Thymus (tissue), 14 donors: ENCODE measurements at places on chromosomes 1 and 21. TPM values are rescaled to one million over a fixed set of nuclear protein-coding genes. Genes with fewer than 3 reads are reported as not detected.

DNA sequence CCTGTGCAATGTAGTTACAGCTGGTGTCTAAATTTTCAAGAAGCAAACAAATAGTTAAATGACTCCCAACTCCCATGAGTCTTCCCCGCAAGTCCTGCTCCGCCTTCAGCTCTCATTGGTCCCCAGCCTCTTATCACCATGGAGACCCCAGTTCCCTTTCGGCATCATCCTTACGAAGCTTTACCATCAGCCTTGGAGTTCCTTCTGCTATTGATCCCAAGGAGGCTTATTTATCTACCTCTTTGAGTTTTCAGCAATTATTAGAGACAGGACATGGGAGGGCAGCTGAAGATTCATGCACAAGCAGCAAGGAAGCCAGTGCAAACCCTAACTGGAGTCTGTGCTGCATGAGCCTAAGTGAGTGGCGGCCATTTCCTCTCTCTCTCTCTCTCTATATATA is 12.3 kb downstream of the KCNA2 start:
- DNase-seq, result no peak

SORT1 gene
- total RNA-seq, result 3.6 TPM

- DNase-seq, result no peak
Measured at GRCh38 chr1:193437785-193438184, 251.4 kb upstream of the B3GALT2 start.

GRCh38 chr1:151692226-151692625 is 24.4 kb downstream of the CELF3 start:
- DNase-seq, result no peak

GRCh38 chr1:163085041-163085903 is 16.1 kb downstream of the RGS4 start:
- DNase-seq, result no peak

DNA sequence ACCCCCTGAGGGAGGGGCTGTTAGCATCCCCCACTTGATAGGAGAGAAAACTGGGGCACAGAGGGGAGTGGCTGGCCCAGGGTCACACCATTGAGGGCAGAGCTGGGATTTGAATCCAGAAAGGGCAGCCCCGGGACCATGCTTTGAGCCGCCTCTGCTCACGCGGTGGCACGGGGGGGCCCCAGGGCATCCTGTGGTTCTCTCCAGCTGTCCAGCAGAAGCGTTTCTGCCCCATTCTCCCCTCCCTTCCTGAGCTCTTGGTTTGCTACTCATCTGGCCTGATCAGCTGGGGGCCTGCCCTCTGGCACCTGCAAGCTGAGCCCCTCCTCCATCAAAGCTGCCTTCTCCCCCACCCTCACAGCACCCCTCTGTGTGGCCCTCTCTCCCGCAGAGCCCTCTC is 37.5 kb downstream of the FBXO2 start:
- no peak for DNase-seq

GRCh38 chr1:214044438-214045214 is 56.9 kb downstream of the PROX1 start:
- DNase-seq, result no peak

SYT14 gene
- total RNA-seq, result 0.05 TPM

LCE2B gene
- 0.09 TPM for total RNA-seq

- no peak for DNase-seq
Measured at GRCh38 chr1:41830726-41831125, 88.0 kb downstream of the HIVEP3 start.

- DNase-seq, result no peak
Measured at GRCh38 chr1:42152907-42153600, at the start of gene GUCA2B. Gene GUCA2B, plus strand, starts transcription at chr1:42153410. Its CDS starts 41 bp downstream, at chr1:42153451.

- no peak for DNase-seq
Measured at GRCh38 chr1:38210021-38210894, 163.7 kb upstream of the POU3F1 start.

DNA sequence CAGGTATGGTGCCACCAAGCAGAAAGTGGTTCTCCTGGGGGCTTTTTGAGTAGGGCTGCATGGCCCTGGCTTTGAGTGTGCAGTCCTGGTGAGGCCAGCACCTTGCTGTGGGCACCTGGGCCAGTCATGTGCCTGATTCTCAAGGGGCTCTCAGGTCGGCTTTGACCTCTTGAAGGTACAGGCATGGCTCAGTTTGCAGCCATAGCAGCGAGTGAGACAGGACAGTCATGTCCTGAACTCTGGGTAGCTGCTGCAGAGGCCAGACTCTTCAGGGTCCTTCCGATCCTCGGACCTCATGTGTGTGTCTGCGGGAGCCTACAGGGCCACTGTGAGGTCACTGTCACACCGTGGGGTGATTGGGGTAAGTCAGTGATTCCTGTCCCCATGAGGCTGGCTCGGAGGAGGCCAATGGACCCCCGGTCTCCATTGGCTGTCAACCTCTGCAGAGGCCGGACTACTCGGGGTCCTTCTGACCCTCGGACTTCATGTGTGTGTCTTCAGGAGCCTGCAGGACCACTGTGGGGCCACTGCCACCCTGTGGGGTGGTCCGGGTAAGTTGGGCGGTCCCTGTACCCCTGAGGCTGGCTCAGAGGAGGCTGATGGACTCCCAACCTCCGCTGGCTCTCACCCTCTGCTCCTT is 95.2 kb upstream of the C1orf174 start:
- DNase-seq, result no peak

KCND3 gene
- total RNA-seq, result 0.33 TPM

- no peak for DNase-seq
Measured at GRCh38 chr1:69511426-69512192, 56.1 kb upstream of the LRRC7 start.

DNA sequence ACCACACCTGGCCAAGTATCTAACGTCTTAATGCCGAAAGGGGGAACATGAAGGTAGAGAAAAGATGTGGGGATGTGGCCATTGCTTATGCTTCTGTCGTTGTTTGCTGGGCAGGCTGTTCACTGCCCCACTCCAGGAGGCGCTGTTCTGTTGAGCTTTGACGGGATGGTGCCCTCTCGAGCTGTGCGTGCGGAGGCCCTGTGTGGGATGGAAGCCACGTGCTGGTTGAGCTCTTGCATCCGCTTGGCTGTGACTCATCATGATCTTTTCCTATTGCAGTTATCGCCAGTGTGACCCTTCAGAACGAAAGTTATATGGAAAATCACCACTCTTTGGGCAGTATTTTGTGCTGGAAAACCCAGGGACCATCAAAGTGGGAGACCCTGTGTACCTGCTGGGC is 26.3 kb downstream of the MTARC1 start:
- no peak for DNase-seq

DNA sequence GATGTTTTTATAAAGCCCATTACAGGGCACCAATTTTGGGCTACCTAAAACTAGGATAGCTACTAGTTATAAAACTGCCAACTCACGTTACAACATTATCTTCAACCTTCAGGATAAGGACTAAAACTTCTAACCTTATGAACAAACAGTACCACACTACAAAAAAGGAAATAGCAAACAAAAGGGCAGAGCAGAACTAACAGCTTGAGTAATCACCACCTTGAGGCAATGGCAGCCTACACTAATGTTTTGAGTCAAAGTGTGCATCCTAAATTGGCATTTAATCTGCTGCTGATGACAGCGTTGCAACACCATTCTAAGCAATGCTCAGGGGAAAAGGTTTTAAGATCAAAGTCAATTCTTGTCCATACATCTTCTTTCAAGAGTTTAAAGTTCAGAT is 27.2 kb downstream of the PTP4A2 start:
- DNase-seq, result no peak

DNA sequence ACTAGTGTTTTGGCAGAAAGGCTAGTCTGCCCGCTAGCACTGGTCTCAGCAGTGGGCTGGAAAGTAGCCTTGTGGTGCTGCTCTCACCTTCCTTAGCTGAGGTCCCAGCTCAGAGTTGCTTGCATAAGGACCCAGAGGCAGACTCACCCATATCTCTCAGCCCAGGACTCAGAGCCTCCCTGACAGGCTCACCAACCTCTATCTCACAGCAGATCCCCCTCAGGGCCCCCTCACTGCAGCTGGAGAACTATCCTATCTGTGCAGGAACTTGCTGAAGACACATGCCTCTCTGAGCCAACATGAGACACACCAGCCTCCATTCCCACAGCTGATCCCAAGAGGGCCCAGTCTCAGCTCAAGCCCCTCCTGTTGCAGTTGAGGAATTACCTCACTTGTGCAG is 82.6 kb downstream of the IARS2 start:
- no peak for DNase-seq

PLPPR4 gene
- total RNA-seq, result 0.42 TPM

- DNase-seq, result no peak
Measured at GRCh38 chr1:53821380-53821779, 16.7 kb downstream of the NDC1 start.

- no peak for DNase-seq
Measured at GRCh38 chr1:25529518-25530185, 13.8 kb upstream of the LDLRAP1 start.

- no peak for DNase-seq
Measured at GRCh38 chr1:7943251-7943650, 2.6 kb upstream of the TNFRSF9 start.

DNA sequence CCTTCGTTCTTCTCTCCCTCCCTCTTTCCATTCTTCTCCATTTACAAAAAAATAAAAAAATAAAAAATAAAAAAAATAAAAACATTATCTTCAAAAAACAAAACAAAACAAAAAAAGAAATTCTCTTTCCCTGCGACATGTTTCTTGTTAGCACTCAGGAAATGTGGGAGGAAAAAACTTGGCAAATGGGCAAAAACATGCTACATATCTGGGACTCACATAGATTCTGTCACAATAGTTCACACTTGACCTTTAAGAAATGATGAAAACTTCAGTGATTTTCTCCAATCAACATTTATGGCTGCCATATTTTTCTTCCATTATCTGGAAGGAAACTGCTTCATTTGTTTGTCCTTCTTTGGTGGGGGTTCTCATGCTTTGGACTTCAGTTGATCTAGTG is 109.3 kb downstream of the PRKAB2 start:
- DNase-seq, result no peak

DNA sequence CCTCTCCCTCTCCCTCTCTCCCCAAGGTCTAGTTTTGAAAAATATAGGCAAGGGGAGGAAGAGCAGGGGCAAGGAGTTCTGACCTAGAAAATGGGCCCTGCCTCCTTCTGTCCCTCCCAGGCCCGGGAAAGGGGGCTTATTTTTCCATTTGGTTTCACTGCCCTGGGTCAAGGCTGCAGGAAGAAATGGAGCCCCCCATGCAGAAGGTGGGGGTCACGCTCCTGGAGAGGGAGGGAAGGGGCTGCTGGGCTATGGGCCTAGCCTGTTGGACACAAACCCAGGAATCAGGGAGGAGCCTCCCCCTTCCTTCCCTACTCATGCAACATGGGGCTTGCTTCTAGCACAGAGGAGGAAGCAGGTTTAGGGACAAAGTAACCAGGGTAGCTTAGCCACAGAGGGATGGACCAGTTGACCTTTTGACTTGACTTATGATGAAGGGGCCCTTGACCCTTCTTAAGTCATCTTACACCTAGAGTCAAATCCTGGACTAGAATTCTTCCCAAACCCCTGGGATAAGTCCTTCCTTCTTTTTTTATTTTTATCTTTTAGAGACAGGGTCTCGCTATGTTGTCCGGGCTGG is 70.4 kb upstream of the SSBP3 start:
- no peak for DNase-seq

ALX3 gene
- 0.14 TPM for total RNA-seq

TNFRSF4 gene
- total RNA-seq, result 12.7 TPM

SPATA46 gene
- total RNA-seq, result not detected

DNA sequence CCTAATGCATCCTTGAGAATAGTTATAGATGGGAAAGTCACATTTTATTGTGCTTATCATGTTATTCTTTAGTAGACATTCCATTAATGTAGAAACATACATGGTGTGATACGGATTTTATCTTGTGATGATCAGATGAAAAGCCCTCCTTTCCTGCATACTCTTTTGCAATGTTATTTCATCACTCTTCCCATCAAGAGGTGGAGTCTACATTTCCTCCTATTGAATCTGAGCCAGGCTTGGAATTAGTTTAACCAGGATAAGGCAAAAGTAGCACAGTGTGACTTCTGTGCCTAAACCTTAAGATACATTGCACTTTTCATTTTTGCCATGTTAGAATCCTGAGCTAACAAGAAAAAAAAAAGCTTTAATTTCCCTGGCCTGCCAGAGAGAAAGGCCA is 393.7 kb upstream of the ST6GALNAC5 start:
- DNase-seq, result no peak

MPC2 gene
- total RNA-seq, result 74.4 TPM

LCE3D gene
- not detected for total RNA-seq

LCE6A gene
- not detected for total RNA-seq

DNA sequence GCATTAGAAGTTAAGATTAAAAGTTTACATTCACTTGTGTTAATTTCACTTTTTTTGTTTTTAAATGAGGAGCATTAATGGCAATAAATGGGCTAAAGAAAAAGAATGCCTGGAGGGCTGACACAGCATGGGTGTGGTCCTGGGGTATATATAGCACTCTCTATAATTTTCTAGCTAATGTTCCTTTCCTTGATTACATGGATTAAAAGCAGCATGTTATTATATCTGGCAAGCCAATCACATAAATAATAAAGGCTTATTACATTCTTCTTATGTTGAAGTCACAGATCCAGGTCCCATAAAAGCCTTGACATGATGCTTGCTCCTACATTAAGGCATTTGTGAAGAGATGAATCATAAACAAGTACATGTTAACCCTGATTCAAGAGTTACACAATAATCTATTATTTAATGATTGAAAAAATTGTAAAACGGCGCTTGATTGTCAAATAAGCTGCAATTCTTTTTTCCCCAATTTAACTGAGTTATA is 91.4 kb downstream of the LYPLAL1 start:
- no peak for DNase-seq

DMRTA2 gene
- total RNA-seq, result 0.14 TPM

ESPN gene
- total RNA-seq, result 1.0 TPM

DNA sequence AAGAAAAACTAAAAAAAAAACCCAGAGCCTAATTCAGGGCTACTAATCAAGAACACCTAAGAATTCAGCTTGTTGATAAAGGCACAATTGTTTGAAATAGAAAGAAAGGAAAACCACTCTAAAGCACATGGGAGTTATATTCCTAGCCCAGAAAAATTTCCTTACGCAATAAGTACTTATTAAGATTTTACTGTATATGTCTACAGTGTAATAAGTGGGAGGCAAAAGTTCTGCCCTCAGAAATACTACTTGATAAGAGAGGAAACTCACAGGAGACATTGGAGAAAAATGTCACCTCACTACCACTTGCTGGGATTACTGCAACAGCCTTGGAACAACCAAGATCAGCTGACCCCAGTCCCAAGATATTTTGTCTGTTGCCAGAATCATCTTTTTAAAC is 66.1 kb downstream of the IARS2 start:
- DNase-seq, result no peak

DNA sequence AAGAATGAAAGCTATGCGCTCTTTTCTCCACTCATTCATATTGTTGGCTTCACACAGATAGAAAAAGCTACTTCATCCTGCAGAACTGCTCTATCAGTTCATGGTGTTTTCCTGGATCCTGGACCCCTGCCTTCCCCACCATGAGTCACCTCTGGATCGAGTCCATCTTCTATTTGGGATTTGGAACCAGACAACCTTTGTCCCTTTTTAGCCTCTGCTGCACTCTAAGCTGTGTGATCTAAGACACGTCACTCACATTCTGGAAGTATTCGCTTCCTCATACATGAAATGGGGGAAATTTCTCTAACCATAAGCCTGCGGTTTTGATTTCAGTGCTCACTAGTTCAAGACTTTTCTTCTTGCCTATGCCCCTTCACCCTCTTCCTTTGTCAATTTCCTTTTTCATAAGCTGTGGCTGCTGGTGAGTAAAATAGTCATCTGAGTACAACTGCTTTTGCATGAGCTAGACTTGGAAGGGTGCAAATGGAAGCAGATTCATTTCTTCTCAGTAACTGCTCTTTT is 14.1 kb upstream of the DEGS1 start:
- peak; percentile 24 for DNase-seq

OR10J1 gene
- not detected for total RNA-seq

KCNA2 gene
- 2.5 TPM for total RNA-seq
